ENCODE measurements at places on chromosomes 6 and 20.

GRCh38 chr6:114287461-114287860 is 55.4 kb downstream of the HS3ST5 start:
- DNase-seq: no peak

- DNase-seq: no peak
Observed at GRCh38 chr6:139698526-139699176, 324.2 kb upstream of the CITED2 start.

GRCh38 chr6:129364037-129364436 is 345.9 kb downstream of the ARHGAP18 start:
- DNase-seq: no peak

DNA sequence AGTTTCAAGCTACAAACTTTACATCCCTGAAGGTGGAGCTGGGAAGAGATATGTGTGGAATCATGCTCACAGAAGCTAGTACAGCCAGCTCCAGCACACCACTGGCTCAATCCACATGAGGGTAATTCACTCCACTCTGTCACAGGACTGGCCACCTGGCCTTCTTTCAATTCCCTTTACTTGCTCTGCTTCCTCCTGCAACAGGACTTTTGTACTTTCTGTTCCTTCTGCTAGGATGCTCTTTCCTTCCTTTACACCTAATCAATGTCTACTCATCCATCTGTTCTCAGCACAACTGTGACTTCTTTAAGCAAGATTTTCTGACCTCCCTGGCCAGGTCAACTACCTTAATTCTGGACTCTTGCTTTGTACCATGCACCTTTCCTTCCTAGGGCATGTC is 39.4 kb upstream of the MYB start:
- no peak for DNase-seq

- peak; percentile 46 for DNase-seq
Observed at GRCh38 chr6:125154118-125154760, 666 bp downstream of the TPD52L1 start.

DNA sequence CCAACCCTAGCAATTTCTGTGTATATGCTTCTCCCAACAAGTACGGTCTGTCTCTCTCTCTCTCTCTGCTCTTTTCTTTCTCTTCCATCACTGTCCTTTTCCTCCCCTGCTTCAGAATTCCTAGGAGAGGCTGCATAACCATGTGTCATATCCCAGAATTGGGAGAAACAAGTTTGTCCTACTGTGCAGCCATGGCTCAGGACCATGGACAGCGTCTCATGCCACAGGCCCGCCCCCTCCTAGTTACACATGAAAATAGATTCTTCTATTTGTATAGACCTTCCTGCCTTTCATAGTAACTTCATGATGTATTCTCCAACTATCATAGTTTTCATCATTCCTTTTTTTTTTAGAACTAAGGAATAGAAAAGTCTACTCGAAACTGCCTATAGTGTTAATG is 98.0 kb downstream of the FNDC1 start:
- DNase-seq: peak; percentile 47

GRCh38 chr6:166931426-166931970 is 24.9 kb downstream of the RNASET2 start:
- DNase-seq: no peak

GRCh38 chr6:27889628-27890444 is 22.4 kb downstream of the OR2B2 start:
- no peak for DNase-seq

DNA sequence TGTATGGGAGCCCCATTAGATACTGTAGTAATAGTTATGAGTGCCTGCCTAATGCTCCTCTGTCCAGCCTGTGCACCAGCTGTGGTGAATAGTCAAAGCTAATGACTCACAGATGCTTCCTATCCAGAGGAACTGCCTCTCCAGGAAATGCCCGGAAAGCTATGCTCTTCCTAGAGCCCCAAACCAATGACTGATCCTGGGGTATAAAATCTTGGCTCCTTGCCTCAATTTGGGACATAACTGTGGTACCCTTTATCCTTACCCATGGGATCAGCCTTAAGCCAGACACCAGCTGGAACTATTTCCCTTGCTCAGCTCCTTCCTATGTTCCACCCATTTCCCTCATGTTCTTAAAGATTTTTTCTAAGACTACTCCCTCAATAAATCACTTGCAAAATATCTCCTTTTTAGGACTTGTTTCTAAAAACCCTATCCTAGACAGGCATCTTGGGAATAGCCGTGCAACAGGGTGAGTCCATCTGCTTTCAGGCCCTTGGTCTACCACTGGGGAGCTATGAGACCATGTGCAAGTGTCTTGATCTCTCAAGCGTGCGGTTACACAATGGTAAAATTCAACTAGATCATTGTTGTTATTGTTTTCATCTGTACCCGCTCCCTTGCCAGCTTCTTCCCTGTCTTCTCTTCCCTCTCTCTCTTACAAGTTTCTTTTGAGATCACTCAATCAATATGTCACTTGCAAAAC is 283.7 kb downstream of the BTBD3 start:
- peak; percentile 68 for DNase-seq

DNA sequence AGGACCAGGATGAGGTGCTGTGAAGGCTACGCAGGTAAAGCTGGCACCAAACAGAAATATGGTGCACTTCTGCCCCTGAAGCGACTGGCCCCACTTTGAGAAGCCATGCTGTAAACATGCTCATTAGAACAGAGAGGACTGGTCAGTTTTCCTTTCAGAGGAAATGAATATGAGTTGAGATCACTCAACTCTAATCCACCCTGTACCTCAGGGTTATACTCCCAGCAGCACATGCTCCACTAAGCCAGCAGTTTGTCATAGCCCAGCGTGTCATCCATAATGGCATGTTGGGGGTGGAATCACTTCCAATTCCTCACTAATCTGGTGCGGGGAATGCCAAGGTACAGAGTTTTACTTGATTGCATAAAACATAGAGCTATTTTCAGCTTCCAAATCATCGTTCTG is 98.1 kb downstream of the HIVEP2 start:
- DNase-seq: peak; percentile 79

DNA sequence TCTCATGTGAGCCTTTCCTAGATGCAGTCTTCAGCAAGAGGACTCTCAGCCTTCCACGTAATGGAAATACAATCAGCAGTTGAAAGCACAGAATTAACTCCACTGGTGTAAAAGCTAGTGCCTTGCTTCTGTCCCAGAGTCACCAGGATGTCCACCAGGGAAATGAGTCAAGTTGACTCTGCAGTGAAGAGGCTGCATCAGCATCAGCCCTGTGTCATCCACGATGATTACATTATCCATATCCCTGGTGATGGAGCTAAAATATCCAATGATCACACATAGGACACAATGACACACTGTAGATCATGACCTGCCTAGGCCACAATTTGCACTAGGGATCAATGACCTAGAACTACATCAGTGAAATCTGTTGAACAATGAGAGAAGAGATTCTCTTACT is 262.4 kb downstream of the ERMARD start:
- DNase-seq: no peak

DNA sequence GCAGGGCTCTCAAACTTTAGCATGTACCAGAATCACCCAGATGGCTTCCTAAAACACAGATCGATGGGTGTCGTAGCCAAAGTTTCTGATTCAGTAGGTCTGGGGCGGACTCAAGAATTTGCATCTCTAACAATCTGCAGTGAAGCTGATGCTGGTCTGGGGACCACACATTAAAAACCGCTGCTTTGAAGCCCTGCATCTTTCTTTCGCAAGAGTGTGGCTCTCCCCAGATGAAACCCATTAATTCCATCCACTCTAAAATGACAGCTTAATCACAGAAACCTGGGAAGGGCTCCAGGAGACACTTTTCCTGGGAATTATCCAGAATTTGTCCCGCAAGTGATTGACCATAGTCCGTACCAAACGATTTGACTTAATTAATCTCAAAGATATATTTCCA is 319.8 kb upstream of the PLCB4 start:
- DNase-seq: peak; percentile 47

DNA sequence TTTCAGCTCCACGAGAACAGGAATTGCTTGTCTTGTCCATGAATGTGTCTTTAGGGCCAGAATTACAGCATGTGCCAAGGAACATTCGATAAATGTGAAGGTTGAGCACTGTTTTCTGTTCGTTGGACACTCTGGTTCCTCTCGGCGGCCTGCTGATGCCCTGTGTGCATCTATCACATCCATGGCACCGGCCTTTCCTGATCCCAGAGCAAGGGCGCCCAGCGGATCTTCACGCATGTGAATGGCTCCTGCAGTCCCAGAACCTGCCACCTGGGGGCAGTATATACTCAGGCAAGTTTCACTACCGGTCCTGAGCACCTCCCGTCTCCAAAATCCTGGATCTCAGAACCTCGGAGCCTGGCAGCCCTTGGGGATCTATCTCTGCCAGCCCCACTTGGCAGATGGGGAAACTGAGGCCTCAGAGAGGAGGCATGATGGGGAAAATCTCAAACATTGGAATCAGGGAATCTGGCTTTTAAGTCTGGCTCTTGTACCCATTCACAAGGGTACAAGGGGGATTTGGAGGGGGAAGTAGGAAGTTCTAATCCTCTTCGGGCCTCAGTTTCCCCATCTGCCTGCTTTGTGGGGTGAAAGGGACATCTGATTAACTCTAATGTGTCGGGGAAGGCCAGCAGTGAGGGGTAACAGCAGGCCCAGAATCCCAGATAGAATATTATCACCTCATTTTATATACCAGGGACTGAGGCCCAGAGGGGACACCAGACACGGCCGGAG is 4.3 kb upstream of the CEBPB start:
- DNase-seq: peak; percentile 80

DNA sequence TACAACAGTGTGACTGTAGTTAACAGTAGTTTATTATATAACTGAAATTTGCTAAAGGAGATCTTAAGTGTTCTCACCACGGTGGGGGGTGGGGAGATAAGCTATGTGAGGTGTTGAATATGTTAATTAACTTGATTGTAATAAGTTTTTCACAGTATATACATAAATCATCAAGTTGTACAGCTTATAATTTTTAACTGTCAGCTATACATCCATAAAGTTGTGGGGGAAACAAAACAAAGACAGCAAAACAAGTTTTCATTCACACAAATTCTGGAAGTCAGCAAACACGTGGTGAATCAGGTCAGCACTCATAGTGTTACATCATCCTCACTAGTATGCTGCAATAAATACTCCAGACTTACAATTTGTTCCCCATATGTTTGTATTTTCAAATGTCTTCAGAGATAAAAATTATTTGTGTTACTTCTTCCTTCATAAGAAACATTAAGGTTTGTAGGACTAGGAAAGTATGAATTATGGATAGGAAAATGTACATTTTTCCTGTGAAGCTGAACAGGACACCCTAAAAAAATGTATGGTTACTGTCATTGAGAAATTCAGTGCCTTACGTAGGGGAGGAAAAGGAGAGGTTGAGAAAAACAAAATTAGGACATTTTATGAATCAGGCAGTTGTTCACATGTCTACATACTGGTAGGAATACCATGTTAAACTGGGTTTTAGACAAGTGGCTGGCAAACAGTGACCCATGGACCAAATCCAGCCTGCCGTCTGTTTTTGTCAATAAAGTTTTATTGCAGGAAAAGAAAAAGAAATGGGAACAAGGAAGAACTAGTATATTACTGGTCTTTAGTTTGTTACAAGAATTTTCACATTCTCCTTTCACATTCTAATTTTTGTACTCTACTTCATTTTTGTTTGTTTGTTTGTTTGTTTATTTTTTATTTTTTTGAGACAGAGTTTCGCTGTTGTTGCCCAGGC is 6.0 kb downstream of the SUMO4 start:
- DNase-seq: no peak

DNA sequence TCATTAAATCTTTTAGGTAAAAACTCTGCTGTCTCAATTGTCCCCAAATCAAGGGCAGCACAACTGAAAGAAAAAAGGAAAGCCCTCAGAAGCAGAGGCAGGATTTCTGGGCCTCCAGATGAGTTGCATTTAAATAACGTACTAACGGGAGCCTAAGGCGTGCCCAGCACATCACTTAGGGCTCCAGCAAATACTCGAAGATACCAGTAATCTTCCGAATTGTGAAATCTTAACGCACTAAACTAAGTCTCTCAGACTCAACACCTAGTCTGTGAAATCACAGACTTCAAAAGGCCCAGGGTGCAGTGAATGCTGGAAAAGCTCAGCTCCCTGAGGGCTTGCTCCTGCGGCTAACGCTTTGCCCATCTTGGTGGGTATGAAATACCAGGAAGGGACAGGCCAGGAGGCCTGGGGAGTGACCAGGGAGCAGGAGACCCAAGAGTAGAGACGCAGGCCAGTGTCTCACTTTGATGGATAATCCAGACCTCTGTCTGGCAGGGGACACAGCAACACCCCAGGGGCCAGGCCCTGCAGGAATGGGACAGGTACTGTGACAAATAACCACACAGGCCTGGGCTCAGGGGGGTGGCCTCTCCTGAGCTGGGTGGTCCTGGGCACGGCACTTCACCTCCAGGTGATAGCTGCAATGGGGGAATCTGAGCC is 36.4 kb downstream of the RRBP1 start:
- DNase-seq: no peak

- peak; percentile 40 for DNase-seq
Observed at GRCh38 chr6:121430514-121431460, 4.7 kb upstream of the GJA1 start.

- no peak for DNase-seq
Observed at GRCh38 chr20:15058841-15059240, 721.4 kb upstream of the FLRT3 start.

GRCh38 chr6:80720824-80721223 is 614.4 kb downstream of the BCKDHB start:
- no peak for DNase-seq

Measured in AG20443 (cell line).